ENCODE measurements at places on chromosomes 3 and 15.

GRCh38 chr3:20456511-20456910 is 270.5 kb upstream of the SGO1 start:
- no peak for DNase-seq

GRCh38 chr3:52393959-52394670 is 50.8 kb downstream of the SEMA3G start:
- no peak for DNase-seq

- DNase-seq: no peak
These were observed 57.8 kb downstream of the PCSK6 start for GRCh38 chr15:101431748-101432147.

- no peak for DNase-seq
These were observed 151.4 kb upstream of the BCL6 start for GRCh38 chr3:187896646-187897045.

DNA sequence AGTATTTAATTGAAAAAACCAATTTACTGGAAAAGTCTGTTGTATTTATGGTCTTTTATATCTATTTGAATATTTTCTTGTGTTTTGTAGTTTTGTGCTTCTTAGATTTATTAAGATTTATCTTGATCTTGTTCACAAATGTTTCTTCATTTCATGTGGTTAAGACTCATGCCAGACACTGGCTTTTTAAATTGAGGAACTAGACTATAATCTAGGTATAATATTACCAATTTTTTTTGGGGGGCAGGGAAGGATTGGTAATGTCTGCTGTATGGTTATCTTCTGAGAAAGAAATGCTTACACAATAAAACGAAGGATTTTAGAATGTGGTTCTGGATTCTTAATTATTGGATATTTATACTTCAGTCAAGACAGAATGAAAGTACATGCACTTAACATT is 24.9 kb downstream of the AP4E1 start:
- DNase-seq: peak; percentile 49

- no peak for DNase-seq
These were observed 1196.3 kb downstream of the ROBO1 start for GRCh38 chr3:78571486-78571885.

- peak; percentile 25 for DNase-seq
These were observed 236.4 kb downstream of the CDIN1 start for GRCh38 chr15:36815786-36816185.

DNA sequence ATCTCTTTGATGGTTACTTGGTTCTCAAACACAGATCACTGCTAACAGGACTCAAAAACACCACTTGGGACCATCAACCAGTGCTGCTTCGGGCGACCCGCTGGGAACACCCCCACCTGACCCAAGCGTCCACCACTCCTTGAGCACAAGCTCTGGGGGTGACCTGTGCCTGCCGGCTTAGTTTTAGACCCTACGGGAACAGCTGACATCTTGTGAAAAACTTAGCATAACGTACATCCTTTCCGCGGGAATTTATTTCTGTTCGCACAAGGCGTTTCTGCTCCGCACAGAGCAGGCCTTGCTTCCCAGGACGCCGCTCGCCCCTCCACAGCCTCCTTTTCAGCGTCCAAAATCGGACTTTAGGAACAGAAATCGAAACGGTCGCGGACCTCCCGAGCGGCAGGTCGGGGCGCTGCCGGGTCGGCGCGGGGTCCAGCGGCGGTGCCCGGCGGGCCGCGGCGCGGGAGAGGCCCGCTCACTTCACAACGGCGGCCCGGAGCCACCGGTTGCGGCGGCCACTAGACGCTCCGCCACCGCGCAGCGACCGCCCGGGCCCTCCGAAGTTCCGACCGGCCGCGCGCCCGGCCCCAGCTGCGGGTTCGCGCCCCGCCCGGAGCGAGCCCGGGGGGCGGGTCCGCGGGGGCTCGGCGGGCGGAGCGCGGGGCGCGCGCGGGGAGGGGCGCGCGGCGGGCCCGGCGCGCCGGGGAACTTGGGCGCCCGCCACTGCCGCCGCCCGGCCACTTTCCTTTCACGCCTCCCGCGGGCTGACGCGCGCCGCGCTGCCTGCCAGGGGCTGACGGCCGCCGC is 959 bp downstream of the SFMBT1 start:
- DNase-seq: peak; percentile 73

- DNase-seq: no peak
These were observed 150.3 kb upstream of the TSPAN3 start for GRCh38 chr15:77221174-77221573.

GRCh38 chr3:110261141-110261540 is 810.5 kb upstream of the NECTIN3 start:
- no peak for DNase-seq

DNA sequence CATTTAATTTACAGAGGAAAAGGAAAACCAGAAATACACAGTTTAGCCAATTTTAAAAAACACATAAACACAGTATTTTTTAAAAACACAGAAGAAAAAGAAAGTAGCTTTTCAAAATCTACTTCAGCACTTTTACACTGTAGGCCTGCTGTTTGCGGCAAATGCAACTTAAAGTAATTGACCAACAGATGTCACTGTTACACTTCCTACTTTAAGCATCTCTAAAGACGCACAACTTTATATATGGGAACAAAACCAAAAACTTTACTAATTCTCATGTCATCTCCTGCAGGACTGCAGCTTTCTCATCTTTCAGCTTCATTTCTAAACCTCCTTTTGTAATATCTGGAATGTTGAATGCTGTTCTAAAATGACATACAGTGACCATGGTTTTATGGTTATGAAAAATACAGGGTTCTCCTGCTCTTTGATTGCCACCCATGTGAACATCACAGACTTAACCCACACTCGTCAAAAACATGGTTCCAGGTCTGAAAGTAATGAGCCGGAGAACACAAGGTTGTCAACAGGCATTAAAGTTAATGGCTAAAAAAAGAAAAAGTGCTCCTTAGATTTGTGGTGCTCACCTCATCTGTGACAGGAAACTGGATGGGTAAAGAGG is 107.9 kb downstream of the FMN1 start:
- DNase-seq: peak; percentile 57

- DNase-seq: peak; percentile 30
These were observed 17.1 kb upstream of the TPM1 start for GRCh38 chr15:63025460-63025859.

GRCh38 chr15:34691034-34691433 is 63.8 kb downstream of the GJD2 start:
- no peak for DNase-seq

DNA sequence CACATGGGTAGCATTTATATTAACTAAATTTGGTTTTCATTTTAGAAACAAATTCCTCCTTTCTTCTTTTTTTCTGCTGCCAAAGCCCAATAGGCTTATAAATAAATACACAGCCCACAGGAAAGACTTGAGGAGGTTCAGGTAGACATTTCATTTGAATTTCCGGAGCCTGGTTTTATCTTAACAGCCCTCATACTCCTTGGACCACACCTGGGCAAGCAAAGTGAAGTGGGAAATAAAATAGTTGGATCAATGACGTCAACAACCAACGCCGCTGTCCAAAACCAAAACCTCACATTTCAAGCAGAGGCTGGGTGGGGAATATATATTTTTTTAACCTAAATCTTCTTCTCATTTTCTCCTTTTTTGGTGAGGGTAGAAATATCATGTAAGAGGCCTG is 53.2 kb downstream of the RFTN1 start:
- DNase-seq: no peak

GRCh38 chr15:95459273-95459672 is 871.2 kb upstream of the NR2F2 start:
- DNase-seq: peak; percentile 15

DNA sequence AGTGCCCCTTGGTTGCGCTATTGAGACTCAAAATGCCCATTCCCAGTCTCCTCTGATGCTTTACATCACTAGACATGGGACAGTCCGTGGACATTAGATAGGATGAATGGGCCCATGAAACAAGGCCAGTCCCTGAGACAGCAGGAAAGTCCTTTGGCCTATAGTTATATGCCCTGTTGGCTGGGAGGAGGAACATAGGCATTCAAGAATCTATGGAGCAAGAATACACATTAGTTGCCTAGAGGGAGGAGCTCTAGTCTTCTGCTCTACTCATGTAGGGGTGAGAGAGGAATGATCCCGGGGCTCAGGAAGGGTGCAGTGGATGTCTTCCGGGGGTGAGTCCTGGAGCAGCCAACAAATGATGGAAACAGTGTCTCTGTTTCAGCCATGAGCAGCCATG is 58.0 kb upstream of the LRTM1 start:
- no peak for DNase-seq

DNA sequence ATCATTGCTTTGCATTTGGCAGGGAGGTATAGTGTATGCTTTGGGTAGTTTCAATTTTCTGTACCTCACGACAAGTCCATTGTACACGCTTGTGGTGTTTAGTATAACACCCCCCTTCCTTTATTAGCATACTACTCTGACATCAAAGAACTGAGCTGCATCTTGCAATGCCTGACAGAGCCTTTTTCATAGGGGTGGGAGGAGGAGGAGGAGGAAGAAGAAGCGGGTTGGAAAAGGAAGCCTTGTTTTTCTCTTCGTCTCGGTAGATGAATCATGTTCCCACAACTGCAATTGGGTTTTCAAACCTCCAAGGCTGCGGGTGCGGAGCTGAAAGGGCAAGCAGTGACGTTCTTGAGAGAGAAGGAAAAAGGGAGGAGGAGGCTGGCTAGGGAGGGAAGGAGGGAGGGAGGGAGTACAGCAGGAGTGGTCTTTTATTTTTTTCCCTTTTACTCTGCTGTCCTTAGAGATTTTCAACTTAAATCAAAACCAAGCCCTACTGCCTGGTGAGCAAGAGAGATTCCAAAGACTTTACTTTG is 175.7 kb downstream of the KLHL25 start:
- peak; percentile 82 for DNase-seq

- no peak for DNase-seq
These were observed 78.9 kb downstream of the ULK4 start for GRCh38 chr3:41882956-41883355.

- no peak for DNase-seq
These were observed 27.8 kb upstream of the TSEN2 start for GRCh38 chr3:12456441-12456840.

DNA sequence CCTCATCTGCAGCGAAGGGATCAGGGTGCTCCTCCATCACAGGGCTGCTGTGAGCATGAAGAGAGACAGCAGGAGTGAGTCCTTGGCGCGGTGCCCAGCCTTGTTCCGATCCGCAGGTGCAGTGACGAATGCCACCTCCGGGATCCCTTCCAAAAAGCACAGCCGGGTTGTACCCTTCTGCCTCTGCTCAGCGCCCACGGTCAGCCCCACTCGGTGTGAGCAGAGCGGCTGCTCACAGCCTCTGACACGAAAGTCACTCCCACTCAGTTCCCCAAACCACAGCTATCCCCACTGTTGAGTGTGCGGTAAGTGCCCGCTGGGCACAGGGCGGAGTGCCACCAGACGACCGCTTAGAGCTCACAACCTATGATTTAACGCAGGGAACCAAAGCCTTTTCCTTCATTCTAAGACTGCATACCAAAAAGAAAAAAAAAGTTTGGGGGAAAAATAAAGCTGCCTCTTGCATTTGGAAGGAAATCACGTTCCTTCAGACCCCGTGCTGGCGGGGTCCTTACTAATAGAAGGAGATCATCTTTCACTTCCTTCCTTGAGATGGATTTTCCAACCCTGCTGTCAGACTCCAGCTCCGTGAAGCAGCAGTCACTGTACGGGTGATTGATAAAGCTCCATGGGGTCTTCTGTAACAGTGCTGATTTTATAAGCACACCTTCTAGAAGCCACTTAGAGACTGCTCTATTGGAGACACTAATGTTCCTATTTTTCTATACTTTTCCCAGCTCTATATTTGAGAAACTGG is 34.7 kb upstream of the TUBGCP5 start:
- peak; percentile 60 for DNase-seq

DNA sequence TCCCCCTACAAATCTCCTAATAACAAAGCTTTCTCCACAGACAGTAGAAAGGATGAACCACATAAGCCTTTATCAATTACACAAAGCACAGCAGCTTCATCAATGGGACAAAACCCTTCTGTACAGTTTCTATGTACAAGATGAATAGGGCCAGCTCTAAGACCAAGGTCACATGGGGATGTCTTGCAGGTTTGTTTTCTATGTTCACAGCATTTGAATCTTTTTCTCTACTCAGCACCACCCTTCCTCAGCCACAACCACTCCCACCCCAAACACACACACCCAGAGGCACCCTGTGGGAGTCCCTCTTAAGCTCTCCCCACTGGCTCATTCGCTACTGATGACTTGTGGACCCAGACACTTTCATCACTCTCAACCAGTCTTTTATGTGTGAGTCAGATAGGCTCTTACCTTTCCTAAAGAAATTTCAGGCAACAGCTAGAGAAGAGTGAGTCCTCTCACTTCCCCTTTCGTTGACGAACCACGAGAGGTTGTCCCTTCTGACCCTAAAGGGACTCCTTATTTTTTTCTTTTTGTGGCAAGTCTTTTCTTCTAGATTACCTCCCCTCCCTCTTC is 57.9 kb downstream of the ARHGAP31 start:
- DNase-seq: peak; percentile 75

DNA sequence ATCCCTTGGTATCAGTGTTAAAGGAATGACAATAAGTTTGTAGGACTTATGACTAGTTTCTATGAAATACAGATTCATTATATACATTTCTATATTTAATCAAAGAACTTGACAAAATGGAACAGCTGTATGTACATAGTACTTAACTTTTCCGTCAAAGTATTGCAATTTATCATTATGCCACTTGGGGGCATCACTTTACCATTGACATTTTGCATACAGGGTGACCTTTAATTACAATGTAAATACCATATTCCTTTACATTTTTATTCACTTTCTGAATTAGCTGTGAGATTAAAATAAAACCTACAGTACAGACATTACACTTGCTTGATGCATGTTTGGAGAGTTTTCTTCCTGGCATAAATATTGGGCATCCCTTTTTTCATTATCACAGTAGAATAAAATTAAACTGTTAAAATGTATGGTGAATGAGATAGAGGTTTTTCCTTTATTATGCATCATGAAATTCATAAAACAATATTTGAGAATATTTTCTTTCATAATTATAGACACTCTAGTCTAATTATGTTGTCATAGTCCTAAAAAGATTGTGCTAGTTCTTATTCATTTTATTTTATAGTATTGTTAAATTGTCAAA is 6.9 kb downstream of the NEK11 start:
- peak; percentile 63 for DNase-seq

DNA sequence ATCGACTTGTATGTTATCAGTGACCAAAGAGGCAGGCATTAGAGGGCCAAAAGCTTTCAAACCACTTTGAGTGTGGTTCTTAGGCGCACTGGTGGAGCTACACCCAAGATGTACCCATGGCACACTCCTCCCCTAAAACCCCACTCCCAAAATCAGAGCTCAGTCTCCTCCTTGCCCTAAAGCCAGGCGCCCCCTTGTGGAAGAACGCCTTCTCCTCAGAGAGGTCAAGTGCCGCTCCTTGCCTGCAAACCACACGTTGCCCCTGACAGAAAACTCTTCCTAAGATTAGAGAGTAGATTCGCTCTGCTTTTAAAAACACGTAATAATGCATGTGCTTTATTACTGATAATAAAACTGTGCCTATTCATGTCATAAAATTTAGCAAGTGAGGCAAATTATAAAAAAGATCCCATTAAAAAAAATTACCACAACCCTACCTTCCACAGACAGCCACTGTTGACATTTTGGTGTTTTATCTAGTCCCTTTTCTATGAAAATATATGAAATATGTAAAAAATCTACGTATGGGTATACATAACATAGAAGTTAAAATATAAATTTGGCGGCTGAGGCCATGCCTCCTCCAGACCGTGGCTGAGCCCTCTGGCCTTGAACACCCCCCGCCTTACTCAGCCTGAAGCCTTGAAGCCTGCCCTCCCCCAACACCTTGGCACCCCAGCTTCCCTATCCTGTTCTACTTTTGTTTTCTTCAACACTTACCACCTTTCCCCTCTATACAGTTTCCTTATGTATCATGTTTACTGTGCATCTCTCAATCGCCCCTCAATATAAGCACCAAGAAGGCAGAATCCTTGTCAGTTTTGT is 33.5 kb downstream of the BCL2L10 start:
- DNase-seq: peak; percentile 84

- peak; percentile 59 for DNase-seq
These were observed 1.4 kb upstream of the SEC13 start for GRCh38 chr3:10322352-10322710.
